NCI-H187 treated with DMSO at 0.1 percent for 48 hours (cell line): ENCODE measurements at places on chromosomes 12 and 14.

DNA sequence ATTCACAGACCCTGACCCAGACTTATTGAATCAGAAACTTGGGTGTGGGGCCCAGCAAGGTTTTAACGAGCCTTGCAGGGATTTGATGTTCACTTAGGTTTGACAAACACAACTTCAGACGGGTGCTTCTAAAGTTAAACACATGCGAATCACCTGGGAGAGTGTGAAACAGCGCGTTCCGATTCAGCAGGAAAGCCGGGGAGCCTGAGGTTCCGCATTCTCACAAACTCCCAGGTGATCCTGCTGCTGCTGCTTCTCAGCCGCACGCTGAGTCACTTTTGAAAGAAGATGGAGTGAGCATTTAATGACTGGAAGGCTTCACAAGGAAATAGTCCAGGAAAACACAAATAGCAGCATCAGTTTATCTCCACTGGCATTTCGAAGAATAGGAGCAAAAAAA lies 44.2 kb upstream of the DDX11 start:
- DNase-seq, result no peak

DNA sequence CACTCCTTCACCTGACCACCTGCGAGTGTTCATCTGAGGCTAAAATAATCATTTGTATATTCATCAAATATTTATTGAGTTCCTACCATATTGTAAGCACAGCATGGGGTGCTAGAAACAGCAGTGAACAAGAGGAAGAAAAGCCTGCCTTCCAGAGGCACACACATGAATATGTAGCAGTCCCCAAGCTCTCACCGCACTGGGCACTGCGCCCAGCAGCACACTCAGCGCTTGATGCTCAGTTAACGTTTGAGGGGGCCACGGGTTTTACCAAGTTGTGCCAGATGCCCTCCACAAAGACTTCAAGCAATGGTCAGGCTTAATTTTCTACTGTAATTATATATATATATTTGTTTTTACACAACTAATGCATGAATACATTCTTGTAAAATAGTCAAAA lies 52.0 kb downstream of the HELB start:
- DNase-seq, result no peak

DNA sequence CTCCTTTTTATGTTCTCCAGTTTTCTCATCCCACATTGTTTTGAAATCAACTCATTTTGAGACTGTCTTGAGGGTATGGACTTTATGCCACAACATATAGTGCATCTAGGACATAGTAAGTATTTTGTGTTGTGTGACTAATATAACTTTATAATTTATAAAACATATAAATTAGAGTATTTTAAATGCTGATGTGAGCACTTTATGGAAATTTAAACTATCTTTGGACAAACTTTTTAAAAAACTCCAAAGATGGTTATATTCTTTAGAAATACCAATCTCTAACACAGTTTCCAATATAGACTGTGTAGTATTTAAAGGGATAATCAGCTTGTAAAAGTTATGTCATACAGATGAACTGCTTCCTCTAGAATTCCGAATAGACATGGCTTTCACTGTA lies 87.4 kb downstream of the LRIG3 start:
- no peak for DNase-seq

DNA sequence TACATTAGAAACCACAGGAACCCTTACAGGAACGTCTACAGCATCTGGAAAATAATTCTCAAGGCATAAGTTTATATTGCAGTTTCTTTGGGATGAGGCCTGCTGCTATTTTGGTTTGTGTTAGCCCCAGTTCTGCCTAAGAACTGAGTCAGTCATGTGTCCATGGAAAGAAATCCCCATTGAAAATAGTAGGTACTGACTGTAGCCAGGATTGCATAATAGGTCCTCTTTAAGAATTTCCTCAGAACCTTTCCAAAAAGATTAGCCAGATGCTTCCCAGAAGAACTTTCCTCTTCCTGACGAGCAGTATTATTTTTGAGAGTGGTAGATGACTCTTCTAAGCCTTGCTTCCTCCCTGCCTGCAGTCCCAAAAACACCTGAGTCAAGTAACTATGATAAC lies 52.6 kb downstream of the RASSF8 start:
- DNase-seq, result no peak

DNA sequence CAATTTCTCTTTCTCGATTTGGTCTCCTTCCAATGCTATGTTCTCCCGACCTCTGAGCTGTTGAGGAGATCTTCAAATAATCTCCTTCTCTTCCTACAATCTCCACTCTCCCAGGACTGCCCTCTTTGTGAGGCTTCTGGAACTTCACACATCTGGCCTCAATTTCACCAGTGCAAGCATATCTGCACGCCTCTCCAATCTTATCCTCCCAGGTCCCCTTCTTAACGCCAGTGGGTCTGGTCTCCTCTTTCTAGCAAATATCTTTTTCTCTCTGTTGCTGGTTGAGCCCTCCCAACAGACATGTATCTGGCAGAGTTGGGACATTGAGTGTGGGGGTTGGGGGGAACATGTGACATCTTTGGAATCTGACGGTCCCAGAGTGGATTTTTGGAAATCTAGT lies 17.9 kb downstream of the RTL1 start:
- DNase-seq, result no peak
